A549 treated with DMSO at 1 μM for 4 hours (cell line): ENCODE measurements at places on chromosomes 1 and 21. TPM values are rescaled to one million over a fixed set of nuclear protein-coding genes. Genes with fewer than 3 reads are reported as not detected.

LAD1 gene
- total RNA-seq = 0.55 to 1.1 TPM (median 0.66 TPM) in 5 replicates

CHI3L2 gene
- total RNA-seq = 0.20 to 0.40 TPM (median 0.31 TPM) in 5 replicates

RERE gene
- 21.7 to 28.4 TPM (median 26.2 TPM) in 5 replicates for total RNA-seq

COL16A1 gene
- 4.2 to 7.5 TPM (median 5.3 TPM) in 5 replicates for total RNA-seq

LCE1D gene
- not detected in 5 replicates for total RNA-seq

UBXN10 gene
- 0.01 TPM in 1 of 5 replicates, not detected in the others for total RNA-seq

TAL1 gene
- total RNA-seq = not detected in 5 replicates

DPYD gene
- total RNA-seq = 1.7 to 3.2 TPM (median 2.3 TPM) in 5 replicates

FAM72A gene
- total RNA-seq = 9.0 to 13.7 TPM (median 12.6 TPM) in 5 replicates

OR2G6 gene
- not detected in 5 replicates for total RNA-seq

DNAI4 gene
- total RNA-seq = 0.27 to 1.9 TPM (median 0.74 TPM) in 5 replicates

ARHGEF11 gene
- total RNA-seq = 17.4 to 23.5 TPM (median 20.7 TPM) in 5 replicates

SPRR2E gene
- not detected in 5 replicates for total RNA-seq

ESPN gene
- total RNA-seq = 0.37 to 0.79 TPM (median 0.58 TPM) in 4 of 5 replicates, not detected in the other

VN1R5 gene
- total RNA-seq = not detected in 5 replicates

B3GALT5 gene
- total RNA-seq = 0.27 to 0.39 TPM (median 0.34 TPM) in 5 replicates

OR2L8 gene
- total RNA-seq = not detected in 5 replicates

CCDC27 gene
- not detected in 5 replicates for total RNA-seq

OR2L2 gene
- total RNA-seq = not detected in 5 replicates

ECM1 gene
- total RNA-seq = 2.1 to 2.7 TPM (median 2.3 TPM) in 5 replicates

VWA1 gene
- 6.1 to 16.9 TPM (median 13.8 TPM) in 5 replicates for total RNA-seq

AJAP1 gene
- total RNA-seq = not detected in 5 replicates

KDM1A gene
- 74.8 to 80.8 TPM (median 76.8 TPM) in 5 replicates for total RNA-seq

FHL3 gene
- 7.3 to 8.8 TPM (median 8.3 TPM) in 5 replicates for total RNA-seq

TMEM51 gene
- total RNA-seq = 36.6 to 44.8 TPM (median 41.1 TPM) in 5 replicates

KRTAP12-2 gene
- not detected in 5 replicates for total RNA-seq

BRWD1 gene
- 8.2 to 15.3 TPM (median 11.2 TPM) in 5 replicates for total RNA-seq

GJB5 gene
- total RNA-seq = 0.12 TPM in 2 of 5 replicates, not detected in the others

SLC25A34 gene
- 0.13 to 0.40 TPM (median 0.21 TPM) in 5 replicates for total RNA-seq

LAPTM5 gene
- total RNA-seq = 0.07 to 0.36 TPM (median 0.14 TPM) in 5 replicates

MAP3K21 gene
- 11.7 to 14.2 TPM (median 13.6 TPM) in 5 replicates for total RNA-seq

TFF2 gene
- not detected in 5 replicates for total RNA-seq

KRTAP13-2 gene
- not detected in 5 replicates for total RNA-seq

PRSS38 gene
- not detected in 5 replicates for total RNA-seq

TAS1R1 gene
- total RNA-seq = not detected in 5 replicates

GSTM4 gene
- total RNA-seq = 8.5 to 10.7 TPM (median 9.6 TPM) in 5 replicates

E2F2 gene
- 2.5 to 3.4 TPM (median 3.2 TPM) in 5 replicates for total RNA-seq

KRTAP6-1 gene
- not detected in 5 replicates for total RNA-seq
